ENCODE measurements at places on chromosomes 13 and 19.

DNA sequence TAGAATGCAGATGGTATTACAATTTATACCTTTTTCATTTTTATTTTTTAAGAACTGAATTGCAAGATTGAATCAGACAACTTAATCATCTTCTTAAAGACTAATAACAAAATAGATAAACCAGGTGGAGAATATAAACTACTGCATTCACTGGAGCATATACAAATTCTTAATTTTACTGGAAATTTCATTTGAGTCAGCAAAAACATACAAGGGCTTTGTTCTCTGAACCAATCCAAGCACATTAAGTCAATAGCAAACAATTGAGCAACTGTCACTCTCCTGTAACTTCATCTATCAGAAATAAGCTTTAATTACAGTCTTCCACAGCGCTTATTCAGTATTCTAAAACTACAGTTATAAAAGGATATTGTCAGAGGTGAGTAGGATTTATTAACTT is 167.4 kb upstream of the OBI1 start:
- no peak for DNase-seq

GRCh38 chr13:52994865-52995264 is 33.7 kb upstream of the OLFM4 start:
- no peak for DNase-seq

DNA sequence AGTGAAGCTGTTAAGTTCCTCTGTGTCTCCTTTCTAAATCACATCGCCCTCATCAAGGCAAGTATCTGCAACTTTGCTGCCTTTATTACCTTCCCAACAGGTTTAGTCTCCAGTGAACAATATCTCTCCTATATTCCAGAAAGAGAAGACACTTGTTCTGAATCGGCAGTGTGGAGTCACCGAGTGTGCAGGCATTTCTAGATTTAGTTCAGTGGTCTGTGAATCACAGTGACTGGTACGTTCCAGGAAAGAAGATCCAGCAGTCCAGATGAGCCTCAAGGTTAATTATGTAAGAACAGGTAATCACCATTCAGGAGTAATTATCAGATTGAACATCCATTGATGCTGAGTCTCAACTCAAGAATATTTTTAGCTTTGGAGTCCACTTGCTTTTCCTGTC is 497.0 kb downstream of the FOXO1 start:
- DNase-seq, result no peak

DNA sequence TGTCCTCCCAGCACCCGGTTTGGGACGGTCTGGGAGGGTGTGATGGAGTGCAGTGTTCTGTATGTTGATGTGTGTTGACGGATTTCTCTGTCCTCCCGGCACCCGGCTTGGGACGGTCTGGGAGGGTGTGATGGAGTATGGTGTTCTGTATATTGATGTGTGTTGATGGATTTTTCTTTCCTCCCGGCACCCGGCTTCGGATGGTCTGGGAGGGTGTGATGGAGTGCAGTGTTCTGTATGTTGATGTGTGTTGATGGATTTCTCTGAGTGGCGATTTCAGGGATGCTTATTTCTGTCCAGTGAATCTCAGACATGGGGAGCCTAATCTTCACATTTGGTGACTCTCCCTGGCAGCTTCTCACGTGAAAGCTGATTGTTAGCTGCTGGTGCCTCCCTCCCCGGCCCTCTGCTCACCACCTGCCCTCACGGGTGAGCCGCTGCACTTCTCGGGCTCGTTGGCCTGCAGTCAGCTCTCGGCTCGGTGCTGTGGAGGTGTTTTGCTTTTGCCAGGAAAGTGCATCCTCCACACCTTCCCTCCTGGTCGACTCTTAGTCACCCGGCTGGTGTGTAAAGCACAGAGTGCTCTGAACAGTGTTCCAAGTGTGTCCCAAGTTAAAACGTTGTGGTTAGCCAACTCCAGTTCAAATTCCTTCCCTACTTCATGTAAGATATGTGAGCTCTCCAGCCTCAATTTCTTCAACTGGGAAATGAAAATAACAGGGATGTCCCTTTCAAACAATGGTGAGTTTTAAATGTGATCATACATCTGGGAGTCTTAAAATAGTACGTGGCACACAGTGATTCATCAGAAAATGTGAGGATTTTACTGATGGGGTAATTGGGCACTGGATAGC is 54.6 kb downstream of the ATP11A start:
- DNase-seq, result no peak

DNA sequence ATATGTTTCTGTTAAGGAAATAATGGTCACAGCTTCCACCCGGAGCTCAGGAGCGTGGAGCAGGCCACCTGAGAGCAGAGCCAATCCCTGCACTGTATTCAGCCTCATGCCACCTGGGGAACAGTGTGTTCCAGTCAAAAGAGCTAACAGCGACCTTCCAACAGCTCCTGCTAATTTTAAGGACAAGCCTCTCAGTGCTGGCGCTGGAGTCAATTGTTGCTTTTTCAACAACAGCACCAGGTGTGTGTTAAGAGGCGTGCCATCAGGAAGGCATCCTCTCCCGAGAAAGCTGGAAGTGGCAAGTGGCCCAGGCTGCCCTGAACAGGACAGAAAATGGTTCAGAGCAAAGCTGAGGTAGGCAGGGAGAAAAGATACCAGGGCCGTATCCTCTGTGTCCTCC is 102.0 kb downstream of the CACNA1A start:
- no peak for DNase-seq

GRCh38 chr19:41083516-41083915 is 4.7 kb upstream of the CYP2A13 start:
- DNase-seq, result no peak

- DNase-seq, result no peak
Observed at GRCh38 chr13:32124743-32125142, 93.2 kb downstream of the FRY start.

Data from vagina (tissue), 2 donors.